Progenitor cell of endocrine pancreas (in vitro differentiated cells): ENCODE measurements at places on chromosomes 7 and 10. TPM values are rescaled to one million over a fixed set of nuclear protein-coding genes. Genes with fewer than 3 reads are reported as not detected.

DNA sequence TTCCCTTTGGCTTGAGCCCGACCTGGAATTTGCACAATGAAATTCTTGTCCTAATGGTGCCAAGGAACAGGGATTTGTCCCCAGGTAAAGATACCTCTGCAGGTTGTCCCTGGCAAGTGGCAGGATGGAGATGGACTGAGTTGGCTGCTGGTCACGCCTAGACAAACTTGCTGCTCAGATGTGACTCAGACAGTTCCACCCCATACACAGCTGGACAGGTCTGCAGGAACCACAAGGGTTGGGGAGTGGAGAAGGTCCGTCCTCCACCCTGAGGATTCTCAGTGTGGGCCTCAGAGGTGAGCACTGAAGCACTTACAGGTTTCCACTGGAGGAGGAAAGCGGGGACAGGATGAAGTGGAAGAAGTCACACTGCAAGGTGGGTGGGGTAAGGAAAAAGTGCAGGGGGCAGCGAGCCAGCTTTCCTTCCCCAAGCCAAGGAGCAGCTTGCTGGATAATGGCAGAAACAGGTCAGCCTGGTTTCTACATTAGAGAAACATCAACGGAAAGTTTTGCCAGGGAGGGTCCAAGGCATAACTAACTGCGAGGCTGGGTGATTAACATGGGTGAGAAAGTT is 20.5 kb downstream of the ITPRIP start:
- H3K27ac ChIP-seq = no peak overlapping the region
- no peaks in the 10 kb centered on the region for H3K4me1 ChIP-seq
- peaks cover 4% of the 10 kb centered on the region for H3K36me3 ChIP-seq
- H3K27me3 ChIP-seq = no peaks in the 10 kb centered on the region
- no peak overlapping the region for H3K4me3 ChIP-seq

DNA sequence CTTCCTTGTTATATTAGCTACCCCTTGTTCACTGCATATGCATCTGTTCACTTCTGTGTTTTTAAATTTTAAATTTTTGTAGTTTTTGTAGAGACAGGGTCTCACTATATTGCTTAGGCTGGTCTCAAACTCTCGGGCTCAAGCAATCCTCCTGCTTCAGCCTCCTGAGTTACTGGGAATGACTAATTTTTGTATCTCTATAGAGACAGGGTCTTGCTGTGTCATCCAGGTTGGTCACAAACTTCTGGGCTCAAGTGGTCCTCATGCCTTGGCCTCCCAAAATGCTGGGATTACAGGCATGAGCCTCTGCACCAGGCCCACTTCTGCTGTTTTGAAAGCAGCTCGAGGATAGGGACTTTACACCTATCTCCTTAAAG is 64.6 kb downstream of the PRTFDC1 start:
- DNase-seq = no peak
- peaks cover 9% of the 10 kb centered on the region for H3K4me1 ChIP-seq
- H3K36me3 ChIP-seq = no peaks in the 10 kb centered on the region
- no peaks in the 10 kb centered on the region for H3K27me3 ChIP-seq
- H3K4me3 ChIP-seq = no peak overlapping the region

DNA sequence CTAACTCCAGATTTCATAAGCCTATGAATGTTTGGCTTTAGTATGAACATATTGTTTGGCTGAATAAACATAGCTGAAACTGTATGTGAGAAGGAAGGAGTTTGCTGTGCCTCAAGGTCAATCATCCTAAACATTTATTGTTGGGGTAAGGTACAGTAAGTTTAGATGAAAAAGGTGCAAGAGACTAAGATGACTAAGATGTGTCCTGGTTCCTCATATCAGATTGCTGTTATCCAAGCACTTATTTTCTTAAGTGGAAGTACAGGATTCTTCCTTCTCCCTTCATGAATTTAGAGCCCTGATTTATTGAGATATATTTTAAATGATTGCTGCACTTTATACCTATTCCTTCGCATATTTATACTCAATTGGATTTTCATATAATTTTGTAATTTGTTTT is 12.2 kb downstream of the MDFIC start:
- H3K27ac ChIP-seq = no peak overlapping the region
- no peaks in the 10 kb centered on the region for H3K4me1 ChIP-seq
- DNase-seq = no peak
- H3K36me3 ChIP-seq = no peaks in the 10 kb centered on the region

- H3K36me3 ChIP-seq = no peaks in the 10 kb centered on the region
- no peak for DNase-seq
- H3K4me1 ChIP-seq = peaks cover 7% of the 10 kb centered on the region
- H3K27me3 ChIP-seq = peaks cover 4% of the 10 kb centered on the region
- no peak overlapping the region for H3K4me3 ChIP-seq
- H3K27ac ChIP-seq = peak overlapping the region; percentile 79
Observed at GRCh38 chr10:126687121-126687606, 16.7 kb upstream of the C10orf90 start.

DNA sequence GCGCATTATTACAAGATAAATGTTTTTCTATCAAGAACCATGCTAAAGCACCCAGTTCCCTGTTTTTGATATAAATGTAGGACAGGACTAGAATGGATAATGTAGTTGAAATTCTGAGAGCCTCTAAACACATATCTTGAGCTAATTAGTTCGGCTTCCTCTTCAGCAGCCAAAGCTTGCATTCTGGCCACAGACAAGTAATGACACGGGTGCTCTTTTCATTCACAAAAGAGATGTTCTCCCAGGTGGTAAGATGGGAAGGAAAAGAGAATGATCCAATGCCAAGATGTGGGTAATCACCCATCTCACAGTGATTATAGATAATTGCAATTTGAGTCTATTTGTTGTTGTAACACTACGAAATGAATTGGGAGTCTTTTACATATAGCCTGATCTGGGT is 246.5 kb downstream of the KIAA1217 start:
- H3K27ac ChIP-seq = no peak overlapping the region
- no peak overlapping the region for H3K4me3 ChIP-seq
- H3K27me3 ChIP-seq = no peaks in the 10 kb centered on the region
- H3K4me1 ChIP-seq = peaks cover 16% of the 10 kb centered on the region

DNA sequence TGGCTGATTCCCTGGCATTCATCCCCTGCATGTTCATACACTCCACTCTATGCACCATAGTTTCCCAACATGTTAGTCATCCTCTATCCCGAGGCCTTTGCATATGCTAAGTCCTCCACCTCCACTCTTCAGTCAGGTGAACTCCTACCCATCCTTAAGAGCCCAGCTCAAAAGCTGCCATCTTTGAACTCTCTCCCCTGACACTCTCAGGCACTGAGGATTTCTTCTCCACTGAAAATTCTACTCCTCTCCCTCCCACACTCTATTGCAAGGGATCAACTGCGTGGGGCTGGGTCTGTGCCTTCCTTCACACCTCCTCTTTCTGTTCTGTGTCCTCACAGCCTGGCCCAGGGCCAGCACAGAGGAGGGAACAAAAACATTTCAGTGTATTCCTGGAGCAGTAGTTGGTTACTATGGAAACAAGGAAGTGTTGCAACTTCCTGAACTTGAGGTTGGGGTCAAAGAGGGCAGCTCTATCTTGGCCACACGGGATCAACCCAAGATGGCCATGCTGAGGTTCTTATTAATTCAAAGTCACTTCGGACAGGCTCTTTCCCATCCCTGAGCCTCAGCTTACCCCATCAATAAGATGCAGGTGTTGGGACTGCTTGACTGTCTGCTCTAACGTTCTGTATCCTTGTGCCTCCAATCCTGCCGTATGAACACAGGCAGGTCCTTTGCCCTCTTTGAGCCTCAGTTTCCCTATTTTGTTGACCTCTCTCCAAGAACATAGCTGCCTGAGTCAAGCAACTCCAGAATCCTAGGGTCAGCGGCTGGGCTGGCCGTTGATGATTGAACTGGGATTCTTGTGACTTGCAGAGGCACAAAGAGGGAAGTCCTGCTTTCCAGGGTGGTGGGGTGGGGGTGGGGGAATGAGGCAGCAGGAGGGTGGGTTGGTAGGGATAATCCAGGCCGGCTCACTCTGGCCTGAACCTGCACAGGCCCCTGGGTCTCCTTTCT is 15.5 kb downstream of the ZMIZ1 start:
- peak overlapping the region; percentile 31 for H3K27ac ChIP-seq
- no peak overlapping the region for H3K4me3 ChIP-seq
- H3K36me3 ChIP-seq = no peaks in the 10 kb centered on the region
- H3K4me1 ChIP-seq = peaks cover 48% of the 10 kb centered on the region
- no peak for DNase-seq

DNA sequence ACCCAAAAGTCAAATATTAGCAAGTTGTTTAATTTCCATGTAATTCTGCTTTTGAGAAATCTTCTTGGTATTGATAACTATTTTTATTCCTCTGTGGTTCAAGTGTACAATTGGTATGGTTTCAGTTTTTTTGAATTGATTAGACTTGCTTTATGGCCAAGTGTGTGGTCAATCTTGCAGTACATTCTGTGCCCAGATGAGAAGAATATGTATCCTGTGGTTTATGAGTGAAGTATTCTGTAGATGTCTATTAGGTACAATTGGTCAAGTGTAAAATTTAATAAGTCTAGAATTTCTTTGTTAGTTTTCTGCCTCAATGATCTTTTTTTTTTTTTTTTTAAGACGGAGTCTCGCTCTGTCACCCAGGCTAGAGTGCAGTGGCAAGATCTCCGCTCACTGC is 36.6 kb upstream of the C7orf33 start:
- no peaks in the 10 kb centered on the region for H3K36me3 ChIP-seq
- H3K27ac ChIP-seq = no peak overlapping the region
- DNase-seq = no peak
- no peak overlapping the region for H3K4me3 ChIP-seq
- H3K27me3 ChIP-seq = no peaks in the 10 kb centered on the region

GRCh38 chr10:93154531-93154930 is 80.8 kb downstream of the CYP26A1 start:
- no peak overlapping the region for H3K27ac ChIP-seq
- H3K27me3 ChIP-seq = no peaks in the 10 kb centered on the region
- no peaks in the 10 kb centered on the region for H3K4me1 ChIP-seq
- H3K4me3 ChIP-seq = no peak overlapping the region
- H3K36me3 ChIP-seq = no peaks in the 10 kb centered on the region

- H3K27ac ChIP-seq = no peak overlapping the region
- H3K4me3 ChIP-seq = no peak overlapping the region
- peaks cover 25% of the 10 kb centered on the region for H3K4me1 ChIP-seq
- DNase-seq = no peak
- H3K27me3 ChIP-seq = no peaks in the 10 kb centered on the region
Observed at GRCh38 chr7:35032166-35032565, 5.1 kb downstream of the DPY19L1 start.

GRCh38 chr10:88715517-88715916 is 9.5 kb downstream of the LIPK start:
- H3K27me3 ChIP-seq = peaks cover 4% of the 10 kb centered on the region
- no peak overlapping the region for H3K27ac ChIP-seq
- no peak overlapping the region for H3K4me3 ChIP-seq
- no peaks in the 10 kb centered on the region for H3K4me1 ChIP-seq
- DNase-seq = no peak

DNA sequence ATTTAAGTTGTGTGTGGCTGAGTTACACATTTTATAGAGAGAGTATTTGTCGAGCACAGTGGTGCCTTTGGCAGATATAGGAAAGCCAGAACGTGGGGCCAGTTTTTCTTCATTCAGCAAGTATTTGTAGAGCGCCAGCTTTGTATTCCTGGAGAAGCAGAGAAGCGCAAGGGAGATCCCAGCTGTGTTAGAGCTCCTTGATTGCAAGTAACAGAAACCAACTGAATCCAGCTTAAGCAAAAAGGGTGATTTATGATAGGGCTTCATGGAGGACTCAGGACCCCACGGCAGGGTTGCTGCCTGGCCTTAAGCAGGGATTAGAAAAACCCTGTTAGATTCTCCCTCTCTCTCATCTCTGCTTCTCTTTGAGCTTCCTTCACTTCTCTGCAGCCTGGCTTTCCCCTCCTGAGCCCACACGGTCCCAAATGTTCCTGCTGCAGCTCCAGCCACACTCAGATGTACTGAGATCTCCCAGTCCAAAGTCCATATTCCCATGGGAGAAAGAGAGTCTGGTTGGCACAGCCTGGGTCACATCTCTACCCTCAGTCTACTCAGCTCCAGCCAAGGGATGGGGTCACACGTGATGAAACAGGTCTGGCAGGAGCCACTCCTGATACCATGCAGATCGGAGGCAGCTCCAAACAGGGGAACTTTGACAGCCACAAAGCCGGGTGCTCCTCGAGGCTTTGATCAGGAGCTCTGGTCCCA is 16.7 kb downstream of the UBTD1 start:
- H3K27me3 ChIP-seq = no peaks in the 10 kb centered on the region
- H3K4me3 ChIP-seq = no peak overlapping the region
- H3K36me3 ChIP-seq = no peaks in the 10 kb centered on the region
- peak overlapping the region; percentile 47 for H3K27ac ChIP-seq

GRCh38 chr7:44401692-44402091 is 76.3 kb upstream of the CAMK2B start:
- no peak overlapping the region for H3K4me3 ChIP-seq
- no peaks in the 10 kb centered on the region for H3K27me3 ChIP-seq
- peaks cover 21% of the 10 kb centered on the region for H3K36me3 ChIP-seq
- peaks cover 2% of the 10 kb centered on the region for H3K4me1 ChIP-seq
- H3K27ac ChIP-seq = no peak overlapping the region

GRCh38 chr10:47278152-47278473 is 21.9 kb upstream of the GDF10 start:
- DNase-seq = no peak
- no peaks in the 10 kb centered on the region for H3K36me3 ChIP-seq
- H3K27ac ChIP-seq = no peak overlapping the region
- peaks cover 33% of the 10 kb centered on the region for H3K27me3 ChIP-seq
- no peak overlapping the region for H3K4me3 ChIP-seq

Gene TRIM50
- total RNA-seq = 10.9 and 11.2 TPM in 2 replicates

Gene UPK3BL2
- 9.4 and 13.4 TPM in 2 replicates for total RNA-seq

Gene TFEC
- total RNA-seq = not detected in 2 replicates

Gene ITIH5
- 1.5 and 2.3 TPM in 2 replicates for total RNA-seq

Gene SLIT1
- 23.8 and 25.5 TPM in 2 replicates for total RNA-seq

Gene SEMA3A
- total RNA-seq = 12.4 and 19.6 TPM in 2 replicates

Gene MACC1
- 16.1 and 21.3 TPM in 2 replicates for total RNA-seq

Gene H2BK1
- total RNA-seq = not detected in 2 replicates
